ENCODE measurements at places on chromosomes 12 and 14. TPM values are rescaled to one million over a fixed set of nuclear protein-coding genes. Genes with fewer than 3 reads are reported as not detected.

DNA sequence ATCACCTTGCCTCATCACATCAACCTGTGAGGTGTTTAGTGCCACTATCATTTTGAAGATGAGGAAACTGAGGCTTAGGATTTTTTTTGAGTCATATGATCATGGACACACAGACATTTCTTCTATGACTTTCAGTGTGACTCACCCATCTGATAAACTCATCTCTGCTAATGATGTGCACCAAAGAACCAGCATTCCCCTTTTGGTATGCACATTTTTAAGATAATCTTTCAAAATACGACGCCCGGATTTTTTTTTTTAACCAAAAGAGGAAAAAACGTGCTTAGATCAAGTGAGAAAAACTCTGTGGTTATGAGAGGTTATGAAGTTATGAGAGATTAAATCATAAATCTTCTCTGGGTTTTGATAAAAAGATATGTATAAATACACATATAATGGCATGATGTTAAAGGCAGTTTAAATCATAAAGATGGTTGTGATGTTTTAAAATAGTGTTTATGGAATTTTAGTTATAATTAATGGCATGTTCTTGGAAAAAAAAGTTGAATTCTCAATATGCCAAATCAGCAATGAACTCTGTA, 948.1 kb downstream of the TMTC2 start:
- DNase-seq: no peak

Gene OLR1
- 0.61 TPM for polyA plus RNA-seq

GRCh38 chr12:108980831-108981618, 39.8 kb downstream of the SVOP start:
- DNase-seq: no peak

GRCh38 chr14:93042968-93043940, 72.5 kb downstream of the ITPK1 start:
- DNase-seq: no peak

DNA sequence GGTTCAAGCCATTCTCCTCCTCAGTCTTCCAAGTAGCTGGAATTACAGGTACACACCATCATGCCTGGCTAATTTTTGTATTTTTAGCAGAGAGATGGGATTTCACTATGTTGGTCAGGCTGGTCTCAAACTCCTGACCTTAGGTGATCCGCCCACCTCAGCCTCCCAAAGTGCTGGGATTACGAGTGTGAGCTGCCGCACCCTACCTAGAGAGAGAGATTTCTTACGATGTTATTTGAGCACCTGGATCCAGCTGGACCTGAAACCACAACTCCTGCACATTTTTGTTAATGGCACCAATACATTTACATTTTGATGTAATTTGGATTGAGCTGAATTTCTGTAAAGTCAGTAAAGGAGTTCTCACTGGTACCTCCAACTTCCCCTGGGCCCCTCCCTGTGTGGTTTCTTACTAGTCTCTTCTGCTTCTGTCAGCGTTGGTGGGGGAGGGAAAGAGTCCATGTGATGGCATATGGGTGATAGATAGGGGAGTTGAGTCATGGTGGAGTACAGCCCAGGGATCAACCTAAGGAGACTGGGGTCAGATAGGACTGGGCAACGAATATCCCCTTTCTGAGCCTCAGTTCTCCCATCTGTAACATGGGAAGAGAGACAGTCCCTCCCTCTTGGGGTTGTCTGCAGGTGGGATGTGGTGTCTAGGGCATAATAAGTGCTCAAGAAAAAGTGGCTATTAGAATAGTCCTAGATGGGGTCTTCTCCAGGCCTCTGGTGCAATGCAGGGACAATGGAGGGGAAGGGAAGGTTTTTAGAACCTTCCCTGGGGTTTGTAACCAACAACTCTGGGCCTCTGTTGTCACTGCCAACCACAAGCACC, 83.3 kb upstream of the MED13L start:
- DNase-seq: no peak

GRCh38 chr12:23139026-23139425, 514.1 kb downstream of the ETNK1 start:
- DNase-seq: no peak

GRCh38 chr12:23399402-23399933, 550.0 kb downstream of the SOX5 start:
- DNase-seq: no peak

DNA sequence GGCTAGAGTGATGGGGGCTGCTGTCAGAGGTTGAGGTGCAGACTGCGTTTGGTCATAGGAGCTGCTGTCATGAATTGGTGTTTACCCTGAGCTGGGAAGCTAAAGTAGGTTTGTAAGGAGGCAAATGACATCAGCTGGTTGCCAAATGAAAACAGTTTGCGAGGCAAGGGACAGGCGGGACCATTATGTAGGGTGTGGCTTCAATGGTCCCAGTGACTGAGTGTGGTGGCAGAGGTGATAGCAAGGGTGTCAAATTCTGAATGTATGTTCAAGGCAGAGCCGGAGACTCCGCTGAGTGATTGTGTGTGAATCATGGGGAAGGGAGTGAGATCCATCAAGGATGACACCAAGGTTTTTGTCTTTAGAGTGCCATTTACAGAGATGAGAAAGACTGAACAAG, 359.5 kb downstream of the VRK1 start:
- DNase-seq: no peak

DNA sequence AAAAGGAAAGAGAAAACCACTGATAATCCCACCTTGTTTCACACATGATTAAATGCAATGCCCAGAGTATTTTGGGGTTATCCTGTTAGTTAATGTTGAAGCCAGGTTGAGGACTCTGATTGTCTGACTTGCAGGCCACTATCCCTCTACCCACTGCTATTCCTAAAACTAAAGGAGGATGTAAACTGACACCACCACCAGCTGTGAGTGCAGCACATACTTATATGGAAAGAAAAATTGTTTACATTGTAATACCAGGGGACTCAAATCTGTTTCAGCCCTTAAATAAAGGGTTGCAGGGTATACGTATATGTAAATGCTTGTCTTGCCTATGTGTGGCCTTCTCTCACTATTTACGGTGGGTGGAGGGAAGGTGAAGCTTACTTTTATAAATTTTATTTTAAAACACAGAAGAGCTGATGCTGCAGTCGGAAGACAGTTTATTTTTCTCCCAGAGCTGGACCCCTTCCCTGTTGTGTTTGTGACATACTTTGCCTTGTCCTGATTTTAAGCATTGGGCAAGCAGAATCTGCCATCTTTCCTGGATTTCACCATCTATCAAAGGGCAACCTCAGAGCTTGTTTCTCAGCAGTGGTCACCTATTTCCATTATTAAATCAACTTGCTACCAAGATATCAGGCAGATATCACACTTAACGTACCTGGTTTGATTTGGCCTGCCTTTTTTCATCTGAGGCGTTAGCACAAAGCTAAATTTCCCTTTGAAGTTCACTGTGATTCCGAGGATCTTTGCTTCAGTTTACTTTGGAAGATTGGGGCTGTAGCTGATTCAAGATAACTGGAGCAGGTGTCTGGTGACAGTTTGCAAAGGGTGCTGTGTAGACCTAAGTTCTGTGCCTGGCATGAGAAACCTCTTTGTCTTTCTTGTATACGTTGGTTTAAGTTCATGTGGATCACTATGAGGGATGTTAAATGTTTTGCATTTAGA, 25.2 kb downstream of the DAAM1 start:
- DNase-seq: no peak

DNA sequence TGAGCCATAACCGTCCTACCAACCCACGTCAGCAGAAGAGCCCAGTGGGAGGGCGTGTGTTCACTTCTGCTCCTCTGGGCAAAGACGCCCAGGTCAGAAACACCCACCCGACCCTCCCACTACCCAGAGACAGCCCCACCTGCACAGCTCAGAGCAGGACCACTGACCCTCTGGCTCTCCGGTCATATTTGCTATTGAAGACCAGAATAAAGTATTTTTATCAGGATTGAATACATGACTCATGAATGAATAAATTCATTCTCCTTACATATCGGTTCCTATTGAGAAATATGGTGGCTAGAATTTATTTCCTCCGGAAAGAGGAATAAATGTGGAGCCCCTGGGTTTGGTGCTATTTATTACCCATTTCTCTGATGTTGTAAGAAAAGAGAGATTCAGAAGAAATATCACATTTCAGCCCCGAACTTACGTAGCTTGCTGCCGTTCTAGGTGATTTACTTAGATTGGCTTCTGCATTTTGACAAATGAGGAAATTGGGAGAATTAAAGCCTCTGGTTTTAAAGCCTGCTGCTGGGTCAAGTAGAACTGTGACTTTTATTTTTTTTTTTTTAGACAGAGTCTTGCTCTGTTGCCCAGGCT, 36.4 kb upstream of the P2RX7 start:
- no peak for DNase-seq

DNA sequence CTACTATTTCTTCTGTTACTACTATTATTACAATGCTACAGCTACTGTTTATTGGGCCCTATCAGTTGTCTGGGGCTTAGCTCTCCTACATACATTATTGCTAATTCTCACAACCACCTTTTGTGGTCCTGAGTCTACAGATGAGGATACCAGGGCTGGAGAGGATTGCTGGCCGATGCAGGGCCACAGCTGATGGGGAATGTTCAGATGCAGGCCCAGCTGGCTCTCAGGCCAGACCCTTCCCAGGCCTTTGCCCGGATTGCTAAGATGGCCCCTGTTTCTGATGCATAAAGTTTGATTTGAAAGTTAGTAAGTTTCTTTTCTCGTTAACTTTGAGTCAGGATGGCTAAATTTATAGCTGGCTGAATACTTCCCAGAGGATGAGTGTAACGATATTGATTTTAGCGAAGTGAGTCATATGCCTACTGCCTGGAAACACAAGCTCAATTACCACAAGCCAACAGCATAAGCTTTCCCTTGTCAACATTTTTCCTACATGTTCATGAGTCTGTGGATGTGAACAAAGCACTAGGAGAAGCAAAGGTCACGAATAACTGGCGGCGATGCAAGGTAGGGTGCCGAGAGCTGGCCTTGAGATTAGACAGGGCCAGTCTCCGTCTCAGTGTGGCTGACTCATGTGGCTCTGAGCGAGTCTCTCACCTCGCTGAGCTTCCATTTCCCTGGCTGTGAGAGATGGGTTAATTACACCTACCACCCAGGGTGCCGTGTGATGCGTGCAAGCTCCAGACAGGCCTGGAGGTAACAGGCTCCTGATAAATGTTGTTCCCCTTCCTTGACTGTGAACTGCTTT, 111.0 kb downstream of the BEGAIN start:
- DNase-seq: no peak

Gene SETD3
- 49.6 TPM for polyA plus RNA-seq

Gene RTN1
- 16.9 TPM for polyA plus RNA-seq

DNA sequence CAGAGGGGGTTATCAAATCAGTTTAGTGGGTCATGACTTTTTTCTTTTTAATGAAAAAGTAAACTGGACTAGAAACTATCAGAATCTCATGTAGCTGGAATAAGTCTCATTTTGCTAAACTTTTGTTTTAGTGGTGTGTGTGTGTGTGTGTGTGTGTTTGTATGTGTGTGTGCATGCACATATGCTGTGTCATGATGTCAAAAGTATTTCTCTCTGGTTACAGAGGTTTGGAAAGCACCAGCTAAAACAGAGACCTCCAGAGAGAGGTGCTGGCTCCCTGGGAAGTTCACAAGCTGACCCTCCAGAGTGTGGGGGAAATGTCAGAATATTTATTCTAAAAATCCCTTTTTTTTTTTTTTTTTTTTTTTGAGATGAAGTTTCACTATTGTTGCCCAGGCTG, 114.7 kb downstream of the LGMN start:
- no peak for DNase-seq

DNA sequence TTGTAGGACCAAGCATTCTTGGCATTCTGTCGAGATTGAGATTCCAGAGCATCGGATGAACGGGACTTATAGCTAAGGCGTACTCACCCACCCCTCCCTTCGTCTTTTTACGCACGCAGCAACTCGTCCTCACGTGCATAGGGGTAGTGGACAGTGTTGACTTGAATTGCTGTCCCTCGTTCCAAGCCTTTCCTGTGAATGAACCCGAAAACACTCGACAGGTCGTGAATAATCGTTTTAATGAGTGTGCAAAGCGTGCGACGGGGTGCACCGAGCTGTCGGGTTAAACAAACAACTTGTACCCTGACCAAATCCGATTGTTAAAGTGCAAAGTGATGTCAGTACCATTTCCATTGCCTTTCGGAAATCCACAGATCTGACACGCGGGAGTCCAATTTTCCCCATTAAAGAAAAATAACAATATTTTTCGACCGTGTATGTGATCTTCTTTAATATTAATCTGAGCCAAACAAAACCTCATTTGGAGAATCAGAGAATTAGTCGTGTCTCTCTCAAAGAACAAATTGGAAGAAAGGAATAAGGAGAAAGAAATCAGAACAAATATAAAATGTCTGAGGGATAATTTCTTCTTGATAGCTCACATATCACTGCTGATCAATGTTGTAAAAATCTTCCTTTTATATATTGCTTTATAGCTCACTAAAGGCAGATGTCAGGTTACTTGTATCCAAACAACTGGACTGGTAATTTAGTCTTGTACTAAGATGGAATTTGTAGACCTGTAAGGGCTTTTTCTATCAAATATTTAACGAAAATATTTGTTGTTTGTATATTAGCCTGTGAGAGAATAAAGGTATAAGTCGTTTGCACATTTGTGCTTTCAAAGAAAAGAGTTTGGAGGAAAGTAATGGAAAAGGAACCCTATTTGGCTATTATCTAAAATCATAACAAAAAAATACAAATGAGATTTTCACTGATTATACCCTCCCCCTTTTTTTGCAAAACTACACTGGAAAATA, 11.8 kb downstream of the FOXG1 start:
- DNase-seq: no peak

DNA sequence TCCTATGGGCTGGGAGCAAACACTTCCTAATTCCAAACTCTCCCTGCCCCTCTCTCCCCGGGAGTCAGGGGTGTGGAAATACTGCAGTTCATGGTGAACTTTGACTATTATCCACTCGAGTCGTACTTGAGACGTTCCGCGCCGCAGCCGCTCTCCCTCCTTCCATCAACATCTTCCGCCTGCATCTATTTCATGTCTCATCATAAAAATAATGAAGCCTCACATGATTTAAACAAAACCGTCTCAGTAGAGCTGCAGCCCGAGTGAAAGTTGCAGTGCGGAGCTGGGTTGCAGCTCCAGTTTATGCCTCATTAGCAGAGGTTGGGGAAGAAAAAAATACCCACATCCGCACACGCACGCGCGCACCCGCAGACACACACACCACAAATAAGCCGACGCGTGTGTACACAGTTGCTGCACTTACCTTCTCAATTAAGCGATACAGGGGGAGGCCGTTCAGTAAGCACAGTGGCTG, 283 bp downstream of the LMO3 start:
- no peak for DNase-seq

DNA sequence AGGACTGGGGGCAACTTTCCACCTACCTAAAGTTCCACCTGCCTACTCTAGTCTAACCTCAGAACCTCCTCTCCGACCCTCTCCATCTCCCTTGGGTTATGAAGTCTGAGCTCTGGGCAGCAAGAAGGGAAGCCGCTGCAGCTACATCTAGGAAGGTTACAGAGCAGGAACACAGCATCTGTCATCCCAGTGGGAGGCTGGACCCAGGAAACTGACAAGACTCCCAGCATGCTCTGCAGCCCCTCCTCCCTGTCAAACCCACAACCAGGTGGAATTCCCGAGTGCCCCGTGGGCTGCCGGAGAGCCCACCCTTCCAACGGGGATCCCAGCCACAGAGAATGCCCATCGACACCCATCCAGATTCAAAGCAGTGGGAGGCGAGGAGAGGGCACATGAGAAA, 2.1 kb downstream of the TESC start:
- no peak for DNase-seq

Gene AMIGO2
- polyA plus RNA-seq: 55.9 TPM

Measured in left renal pelvis (tissue), 4 donors.